ENCODE measurements at places on chromosomes 2 and 18.

DNA sequence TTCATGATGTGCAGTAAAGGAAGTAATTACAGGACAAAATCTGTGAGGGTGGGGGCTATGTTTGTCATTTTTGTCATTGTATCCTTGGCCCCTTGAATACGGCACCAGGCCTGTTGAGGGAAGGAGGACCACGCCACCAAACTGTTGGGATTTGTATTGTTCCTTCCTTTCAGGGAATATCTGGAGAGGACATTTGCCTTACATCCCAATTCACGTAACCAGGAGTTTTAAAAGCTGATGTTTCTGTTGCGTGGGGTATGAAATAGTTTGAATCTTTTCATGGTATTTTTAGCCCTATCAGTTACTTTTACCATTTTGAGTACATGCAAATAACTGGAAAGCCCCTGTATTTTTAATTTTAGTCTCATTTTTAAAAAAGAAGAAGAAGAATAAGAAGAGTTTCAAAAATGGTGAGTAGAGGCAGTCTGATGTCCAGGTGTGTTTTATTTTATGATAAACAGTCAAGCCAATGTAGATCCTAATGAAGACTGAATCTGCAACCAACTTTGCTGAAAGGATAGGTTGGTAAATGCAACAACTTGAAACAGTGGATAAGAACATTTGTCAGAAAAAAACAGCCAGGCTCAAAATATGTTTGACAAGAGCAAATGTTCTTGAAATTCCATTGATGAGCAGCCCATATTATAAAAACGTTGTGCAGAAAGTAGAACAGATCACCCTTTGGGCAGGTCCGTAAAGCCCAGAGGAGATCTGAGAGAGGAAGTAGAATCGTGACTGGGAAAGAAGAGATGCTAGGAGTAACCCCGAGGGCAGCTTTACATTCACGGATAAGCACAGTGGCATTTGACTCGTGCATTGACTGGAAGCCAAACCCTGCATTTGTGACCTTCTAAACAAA lies 54.5 kb downstream of the RASGRP3 start:
- no peak for DNase-seq

GRCh38 chr2:165874445-165875039 lies 79.0 kb downstream of the TTC21B start:
- no peak for DNase-seq

DNA sequence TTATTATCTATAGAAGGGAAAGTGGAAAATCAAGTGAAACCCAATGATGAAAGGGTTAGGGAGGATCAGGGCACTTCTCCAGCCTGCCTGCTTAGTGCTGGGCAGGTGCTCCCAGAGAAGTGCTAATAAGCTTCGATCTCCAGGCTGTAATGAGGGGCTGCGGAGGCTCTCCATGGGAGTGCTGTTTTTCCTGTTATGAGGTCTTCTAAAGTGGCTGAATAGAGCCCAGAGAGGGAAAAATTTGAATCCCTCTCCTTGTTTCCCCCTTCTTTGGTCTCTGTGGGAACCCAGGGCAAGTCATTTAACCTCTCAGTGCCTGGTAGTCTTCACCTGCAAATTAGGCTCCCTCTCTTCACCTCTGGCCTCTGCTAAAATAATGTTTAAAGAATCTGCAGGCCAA lies 351.7 kb upstream of the DCC start:
- no peak for DNase-seq

DNA sequence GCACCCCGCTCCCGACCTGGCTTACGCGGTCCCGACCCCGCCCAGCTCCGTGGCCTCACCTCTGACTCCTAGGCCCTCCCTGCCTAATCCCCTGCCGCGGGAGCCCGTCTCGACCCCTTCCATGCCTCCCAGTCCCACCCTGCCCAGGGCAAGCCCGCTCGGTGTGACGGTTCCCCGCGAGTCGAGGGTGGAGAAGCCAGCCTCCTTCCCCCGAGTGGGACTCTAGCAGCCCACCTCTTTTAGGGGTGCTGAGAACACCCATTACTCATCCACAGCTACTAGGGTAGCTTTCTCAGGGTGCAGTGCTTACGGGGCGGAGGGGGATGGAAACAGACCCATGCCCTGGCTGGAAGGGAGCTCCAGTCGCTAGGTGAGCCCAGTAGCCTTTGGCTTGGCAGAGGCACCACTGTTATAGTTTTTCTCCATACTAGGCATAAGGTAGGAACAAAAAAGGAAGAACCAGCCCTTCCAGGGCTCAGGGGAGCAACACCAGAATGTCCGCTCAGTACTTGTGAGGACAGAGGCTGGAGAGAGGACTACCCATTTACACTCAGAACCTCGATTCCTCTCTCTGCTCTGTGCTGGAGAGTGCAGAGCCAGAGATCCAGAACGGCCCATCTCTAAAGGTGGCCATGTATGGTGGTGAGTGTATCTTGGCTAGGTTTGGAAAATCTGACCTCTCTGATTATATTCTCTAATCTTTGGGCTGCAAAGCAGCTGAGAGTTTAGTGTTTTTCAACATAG lies 606 bp downstream of the AGBL5 start:
- peak; percentile 21 for DNase-seq

- DNase-seq, result no peak
Measured at GRCh38 chr18:3836483-3837335, 386.7 kb downstream of the TGIF1 start.

DNA sequence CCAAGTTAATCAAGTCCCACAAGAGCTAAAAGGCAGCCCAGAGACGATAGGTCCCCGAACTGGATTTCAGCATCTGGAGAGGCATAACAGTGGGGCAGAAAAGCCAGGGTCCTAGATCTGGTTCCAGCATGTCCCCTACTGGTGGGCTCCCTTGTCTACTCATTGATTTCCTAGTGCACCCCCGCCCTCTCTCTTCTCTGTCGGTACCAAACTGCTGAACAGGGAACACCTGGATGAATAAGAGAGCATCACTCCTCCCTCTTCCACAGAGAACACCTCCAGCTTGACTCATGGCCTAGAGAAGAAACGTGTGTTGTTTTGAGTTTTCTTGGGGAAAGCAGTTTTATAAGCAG lies 101.3 kb downstream of the FOXI3 start:
- DNase-seq, result no peak

DNA sequence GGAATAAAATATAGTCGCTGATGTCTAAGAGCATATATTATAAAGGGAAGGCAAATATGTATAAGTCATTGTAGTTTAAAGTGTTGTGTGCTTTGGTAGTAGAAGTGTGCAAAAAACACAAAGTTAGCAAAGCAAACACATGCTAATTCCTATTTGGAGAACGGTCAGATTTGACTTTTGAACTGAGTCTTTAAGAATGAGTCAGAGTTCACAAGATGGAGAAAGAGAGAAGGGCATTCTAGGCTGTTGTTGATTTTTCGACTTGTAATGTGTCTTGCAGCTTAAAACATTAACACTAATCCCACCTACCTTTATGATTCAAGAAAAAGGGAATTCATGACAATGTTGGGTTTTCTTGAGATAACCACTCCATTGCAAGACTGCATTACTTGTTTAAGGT lies 98.1 kb downstream of the CRIM1 start:
- DNase-seq, result no peak

- no peak for DNase-seq
Measured at GRCh38 chr2:237191714-237192081, 106.0 kb downstream of the COPS8 start.

GRCh38 chr2:196066291-196067087 lies 2.1 kb downstream of the DNAH7 start:
- DNase-seq, result no peak

DNA sequence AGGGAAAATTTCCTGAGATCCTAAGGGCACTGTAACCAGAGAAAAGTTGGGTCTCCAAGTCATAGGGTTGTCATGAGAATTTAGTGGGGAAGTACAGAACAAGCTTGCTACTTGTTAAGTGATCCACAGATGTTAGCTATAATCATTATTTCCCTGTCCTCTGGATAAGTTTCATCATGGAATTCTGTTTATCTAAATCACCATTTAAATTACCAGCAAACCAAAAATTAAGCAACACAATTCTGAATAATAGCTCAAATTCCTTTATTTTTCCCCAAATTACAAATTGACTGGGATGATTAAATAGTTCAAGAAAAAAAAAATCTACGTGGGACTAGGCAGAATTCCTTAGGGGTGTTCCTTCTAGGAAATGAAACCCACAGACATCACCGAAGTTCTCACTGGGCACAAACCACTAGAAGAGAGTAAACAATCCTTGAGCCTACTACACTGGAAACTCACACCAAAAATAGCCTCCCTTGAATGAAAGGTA lies 159.5 kb downstream of the COL6A3 start:
- no peak for DNase-seq

- DNase-seq, result no peak
Measured at GRCh38 chr2:216761133-216761532, 65.8 kb upstream of the IGFBP5 start.

DNA sequence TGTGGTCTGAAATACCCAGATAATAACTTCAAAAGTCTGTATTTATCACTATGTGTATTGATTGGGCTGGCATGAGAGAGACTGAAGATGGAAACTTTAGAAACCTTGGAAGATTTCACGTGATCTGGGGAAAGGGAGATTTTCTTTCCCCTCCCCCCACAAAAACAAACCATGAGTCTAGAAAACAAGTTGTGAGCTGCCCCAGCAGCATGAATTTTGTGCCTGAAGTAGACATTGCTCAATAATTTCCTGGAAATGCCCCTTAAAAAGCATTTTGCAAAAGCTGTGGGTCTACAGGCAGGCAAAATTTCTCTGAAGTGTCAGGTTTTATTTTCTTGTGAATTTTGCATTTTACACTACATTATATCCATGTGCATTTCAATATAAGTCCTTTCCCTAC lies 101.8 kb downstream of the ETAA1 start:
- DNase-seq, result no peak

DNA sequence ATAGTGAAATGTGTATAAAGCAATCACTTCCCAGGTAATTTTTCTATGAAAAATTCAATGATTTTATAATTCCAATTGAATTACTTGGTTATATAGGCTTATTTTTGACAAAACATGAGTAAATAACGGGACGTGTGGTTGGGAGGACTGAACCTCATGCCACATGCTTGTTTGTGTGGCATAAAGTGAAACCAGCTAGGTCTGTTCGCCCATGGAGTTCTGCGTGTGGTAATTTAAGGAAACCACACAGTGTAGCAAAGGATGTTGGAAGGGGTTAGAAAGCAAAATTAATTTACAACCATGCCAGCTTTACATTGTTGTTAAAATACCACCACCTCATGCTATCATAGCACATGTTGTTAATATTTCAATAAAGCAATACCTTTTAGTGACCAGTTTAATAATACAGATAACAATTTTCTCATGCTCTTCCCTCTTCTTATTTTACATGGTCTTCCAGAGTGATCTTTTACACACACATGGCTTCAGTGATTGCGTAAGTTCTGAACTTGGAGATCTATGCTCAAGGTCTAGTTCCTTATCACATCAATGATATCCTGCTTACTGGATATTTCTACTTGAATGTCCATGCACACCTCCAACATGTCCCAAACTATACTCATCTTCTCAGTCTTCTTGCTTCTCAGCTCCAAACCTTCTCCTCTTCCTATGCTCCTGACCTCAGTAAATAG lies 156.4 kb upstream of the ITGA4 start:
- DNase-seq, result no peak

DNA sequence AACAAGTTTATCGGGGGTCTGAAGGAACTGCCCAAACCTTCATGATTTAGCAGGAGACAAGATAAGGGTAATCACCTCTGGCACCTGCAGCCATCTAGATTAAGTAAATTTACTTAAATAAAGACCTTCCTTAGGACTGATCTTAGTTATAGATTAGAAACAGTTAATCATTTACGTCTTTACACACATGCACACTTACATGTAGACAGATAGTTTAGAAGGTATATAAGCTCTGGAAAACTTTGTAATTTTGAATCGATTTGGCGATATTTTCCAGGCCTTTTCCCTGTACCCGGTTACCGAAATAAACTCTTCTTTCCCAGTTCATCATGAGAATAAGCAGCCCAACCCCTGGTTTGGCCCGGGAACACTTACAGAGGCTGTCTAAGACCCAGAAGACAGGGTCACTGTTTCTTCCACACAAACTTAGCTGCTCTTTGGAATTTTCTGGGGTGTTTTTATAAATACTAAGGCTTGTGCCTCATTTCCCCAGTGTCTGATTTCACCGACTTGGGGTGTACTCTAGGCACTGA lies 560 bp upstream of the SKA1 start:
- DNase-seq, result no peak

DNA sequence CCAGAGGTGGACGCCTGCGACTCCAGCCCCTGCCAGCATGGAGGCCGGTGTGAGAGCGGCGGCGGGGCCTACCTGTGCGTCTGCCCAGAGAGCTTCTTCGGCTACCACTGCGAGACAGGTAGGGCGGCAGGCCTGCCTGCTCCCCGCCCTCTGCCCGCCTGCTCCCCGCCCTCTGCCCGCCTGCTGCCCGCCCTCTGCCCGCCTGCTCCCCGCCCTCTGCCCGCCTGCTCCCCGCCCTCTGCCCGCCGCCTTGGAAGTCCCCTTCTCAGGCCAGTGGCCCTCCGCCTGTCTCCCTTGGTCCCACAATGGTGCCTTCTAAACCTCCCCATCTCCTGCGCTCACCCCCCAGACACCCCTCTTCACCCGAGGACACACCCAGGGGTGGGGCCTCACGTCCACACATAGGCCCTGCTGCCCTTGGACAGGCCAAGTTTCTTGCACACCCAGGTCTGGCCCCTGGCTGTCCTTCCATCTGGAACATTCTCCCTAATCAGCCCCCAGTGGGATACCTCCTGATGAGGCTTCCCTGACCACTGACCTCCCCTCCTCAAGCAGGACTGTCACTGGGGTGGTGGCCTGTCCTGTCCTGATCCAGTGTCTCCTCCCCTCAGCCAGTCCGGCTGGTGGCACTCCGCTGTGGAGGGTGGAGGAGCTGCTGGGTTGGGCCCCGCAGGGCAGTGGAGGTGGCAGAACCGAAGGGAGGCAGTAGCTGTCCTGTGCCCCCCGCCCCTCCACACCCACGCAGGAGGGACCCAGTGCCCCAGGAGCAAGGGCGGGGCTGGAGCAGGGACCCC lies 37.9 kb downstream of the MTERF4 start:
- DNase-seq, result peak; percentile 20

DNA sequence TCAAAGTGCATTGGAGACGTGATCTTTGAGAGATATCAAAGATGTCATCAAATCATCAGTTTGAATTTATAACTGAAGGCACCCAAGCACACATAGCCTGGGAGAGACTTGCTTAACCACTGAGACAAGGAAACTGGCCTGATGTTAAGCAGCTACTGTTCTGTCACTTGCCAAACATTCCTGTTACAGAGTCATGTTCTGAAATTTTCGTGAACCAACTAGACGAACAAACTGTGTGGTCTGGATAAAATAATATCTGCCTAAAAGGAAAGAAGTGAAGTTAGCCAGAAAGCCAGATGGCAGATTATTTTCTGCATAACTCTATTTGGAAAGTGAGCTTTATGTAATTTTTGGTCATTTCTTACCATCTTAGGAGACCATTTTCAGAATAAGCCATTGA lies 51.4 kb downstream of the SPATS2L start:
- no peak for DNase-seq

Measured in stimulated activated CD4-positive, alpha-beta T cell treated with anti-CD3 and anti-CD28 coated beads, Interleukin-1b, Interleukin-23, amount 100 ng/mL, for 24 hours (primary cell).